ENCODE measurements at places on chromosomes 7 and 10.

DNA sequence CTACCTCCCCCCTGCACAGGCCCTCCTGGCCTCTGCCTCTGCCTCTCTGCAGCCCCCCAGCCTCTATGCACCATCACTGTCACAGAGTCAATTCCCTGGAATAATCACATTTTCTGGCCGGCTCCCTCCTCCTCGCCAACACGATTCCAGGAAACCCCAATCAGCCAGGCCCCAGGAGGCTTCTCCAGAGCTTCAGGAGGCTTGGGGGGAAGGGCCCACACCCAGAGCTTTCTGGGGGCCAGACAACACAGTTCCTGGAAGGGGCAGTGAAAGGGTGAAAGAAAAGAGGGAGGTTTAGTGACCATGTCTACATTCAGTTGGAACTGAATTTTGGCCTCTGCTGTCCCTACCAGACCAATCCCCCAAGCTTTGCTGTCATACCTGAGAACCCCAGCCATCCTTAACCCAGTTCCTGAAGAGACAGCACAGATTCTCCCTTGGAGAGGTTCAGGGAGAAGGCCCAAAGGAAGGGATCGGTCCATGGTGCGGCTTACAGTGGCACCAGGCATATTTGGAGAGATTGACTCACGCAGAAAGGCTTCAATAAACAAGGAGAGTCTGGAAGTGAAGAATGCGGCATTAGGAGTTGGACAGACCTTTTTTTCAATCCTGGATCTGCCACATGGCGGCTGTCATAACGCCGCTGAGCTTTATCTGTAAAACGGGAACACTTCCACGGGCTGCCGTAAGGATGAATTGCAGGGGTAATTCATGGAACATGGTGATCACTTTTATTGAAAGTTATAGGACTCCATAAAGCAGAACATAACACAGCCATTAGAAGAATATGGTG, 89.0 kb downstream of the NEURL1 start:
- DNase-seq, result no peak

DNA sequence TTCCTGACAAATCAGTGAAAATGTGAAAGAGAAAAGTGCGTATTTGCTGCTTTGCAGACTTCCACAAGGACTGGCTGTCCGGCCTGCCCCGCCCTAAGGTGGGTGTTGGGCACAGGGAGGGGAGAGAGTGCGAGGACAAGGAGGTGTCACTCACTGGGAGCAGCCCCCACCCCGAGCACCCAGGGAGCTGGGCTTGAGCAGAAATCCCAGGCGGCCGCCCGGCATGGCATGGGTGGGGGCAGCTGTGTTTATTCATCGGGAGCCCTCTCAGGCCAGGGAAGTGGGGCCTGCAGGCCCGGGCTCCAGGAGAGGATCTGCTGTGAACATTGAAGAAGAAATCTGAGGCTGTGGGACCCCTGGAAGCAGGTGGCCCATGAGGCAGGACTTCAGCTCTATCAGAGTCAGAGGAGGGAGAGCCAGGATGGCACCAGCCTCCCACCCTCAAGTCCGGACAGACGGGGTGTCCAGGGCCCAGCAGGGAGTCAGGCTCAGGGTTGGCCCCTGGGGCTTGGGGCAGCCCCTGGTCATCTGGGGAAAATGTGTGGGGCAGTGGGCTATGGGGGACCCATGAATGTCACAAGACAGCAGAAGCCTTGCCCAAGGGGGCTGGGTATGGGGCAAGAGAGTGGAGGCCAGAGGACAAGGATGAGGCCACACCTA, 164.4 kb upstream of the PPP2R2D start:
- DNase-seq, result no peak

DNA sequence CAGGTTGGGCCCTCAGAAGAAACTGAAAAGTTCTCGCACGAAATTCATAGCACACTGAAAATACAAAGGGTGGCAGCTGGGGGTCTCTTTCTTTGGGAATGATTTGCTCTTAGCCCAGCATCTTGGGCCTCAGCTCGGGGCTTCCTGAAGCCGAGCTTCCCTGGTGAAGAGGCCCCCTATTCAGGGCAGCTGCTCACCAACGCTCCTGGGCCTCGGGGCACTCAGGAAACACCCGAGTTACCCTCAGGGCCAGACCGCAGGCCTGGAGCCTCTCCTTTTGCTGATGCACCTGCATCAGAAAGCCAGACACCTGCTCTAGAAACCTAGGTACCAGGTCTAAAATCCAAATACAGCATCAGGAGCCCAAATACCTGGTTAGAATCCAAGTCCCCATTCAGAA, 85.5 kb downstream of the PTPRE start:
- DNase-seq, result no peak

- DNase-seq, result no peak
Observed at GRCh38 chr10:680146-680545, 9.3 kb downstream of the DIP2C start.

DNA sequence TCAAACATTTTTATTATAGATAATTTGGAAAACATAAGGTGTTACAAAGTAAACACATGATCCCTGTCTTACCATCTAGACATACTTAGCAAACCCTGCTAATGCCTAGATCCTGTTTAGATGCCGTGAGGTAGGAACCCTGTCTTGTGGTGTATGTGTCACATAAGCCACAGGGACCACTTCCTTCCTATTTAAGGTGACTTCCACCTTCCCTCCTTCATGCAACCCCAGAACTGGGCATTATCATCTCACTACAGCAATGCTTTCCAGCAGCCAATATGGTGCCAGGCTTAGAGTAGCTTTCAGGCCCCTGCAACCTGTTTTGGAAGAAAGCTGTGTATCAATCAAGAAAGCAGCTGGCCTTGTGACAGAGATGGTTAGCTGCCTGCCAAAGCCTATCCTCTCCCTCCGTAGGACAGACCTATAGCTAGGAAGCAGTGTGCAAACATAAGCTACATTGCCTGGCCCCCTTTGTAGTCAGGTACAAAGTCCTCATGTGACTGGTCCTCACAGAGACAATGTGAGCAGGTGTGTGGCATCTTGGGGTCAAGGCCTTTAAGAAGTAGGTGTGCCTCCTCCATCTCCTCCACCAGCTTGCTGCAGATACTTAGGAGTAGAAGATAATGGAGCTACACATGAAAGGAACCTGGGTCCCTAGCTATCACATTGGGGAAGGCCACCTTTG, 146.8 kb downstream of the SPAG6 start:
- no peak for DNase-seq

DNA sequence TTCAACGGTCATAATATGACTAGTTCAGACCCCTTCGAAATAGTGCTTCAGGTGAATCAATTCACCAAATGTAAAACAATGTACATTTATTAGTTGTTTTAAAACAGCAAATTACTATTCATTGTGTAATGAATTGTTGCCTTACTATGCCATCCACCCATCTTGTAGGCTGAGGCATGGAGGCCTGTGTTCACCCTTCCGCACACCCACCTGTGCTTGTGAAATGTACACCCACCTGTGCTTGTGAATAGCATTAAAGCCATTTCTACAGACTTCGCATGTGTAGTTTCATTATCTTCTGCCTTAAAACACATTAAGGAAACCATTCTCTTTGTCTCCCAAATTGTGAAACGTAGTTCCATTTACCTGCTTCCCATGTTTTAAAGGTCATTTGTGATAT, 16.8 kb downstream of the CLRN3 start:
- no peak for DNase-seq

GRCh38 chr10:87105446-87106124, 10.6 kb downstream of the SHLD2 start:
- DNase-seq, result no peak

DNA sequence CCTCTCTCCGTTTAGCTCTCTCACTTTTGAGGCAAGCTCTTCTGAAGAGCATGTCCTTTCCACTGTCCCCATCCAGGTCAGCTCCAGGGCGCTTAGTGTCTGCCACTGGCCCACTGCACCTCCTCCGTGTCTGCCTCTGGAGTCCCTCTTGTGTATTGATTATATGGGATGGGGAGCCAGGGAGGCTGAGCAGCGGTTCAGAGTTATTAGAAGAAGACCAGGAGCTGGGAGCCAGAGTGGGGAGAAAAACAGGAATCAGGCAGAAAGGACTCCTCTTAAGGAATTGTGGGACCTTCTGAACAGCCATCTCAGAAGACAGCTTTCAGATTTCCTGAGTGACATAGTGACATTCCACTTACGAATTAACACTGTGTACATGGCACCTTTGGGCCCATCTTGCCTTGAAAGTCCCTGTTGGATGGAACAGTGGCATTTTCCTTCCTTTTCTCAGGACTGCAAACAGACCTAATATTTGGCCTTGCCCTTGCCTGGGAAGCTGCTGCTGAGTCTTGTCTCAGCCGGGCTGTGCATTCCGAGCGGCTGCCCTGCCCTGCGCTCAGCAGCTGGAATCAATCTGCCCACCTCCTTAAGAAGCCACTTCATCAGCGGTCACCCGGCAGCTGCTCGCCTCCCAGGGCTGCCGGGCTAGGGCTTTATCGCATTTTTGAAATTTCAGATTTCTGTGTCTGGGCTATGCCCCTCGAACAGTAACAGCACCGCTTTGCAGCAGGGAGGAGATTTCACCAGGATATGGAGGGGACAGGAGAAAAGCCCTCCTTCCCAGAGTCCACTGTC, 81.1 kb upstream of the PRKG1 start:
- DNase-seq, result no peak

DNA sequence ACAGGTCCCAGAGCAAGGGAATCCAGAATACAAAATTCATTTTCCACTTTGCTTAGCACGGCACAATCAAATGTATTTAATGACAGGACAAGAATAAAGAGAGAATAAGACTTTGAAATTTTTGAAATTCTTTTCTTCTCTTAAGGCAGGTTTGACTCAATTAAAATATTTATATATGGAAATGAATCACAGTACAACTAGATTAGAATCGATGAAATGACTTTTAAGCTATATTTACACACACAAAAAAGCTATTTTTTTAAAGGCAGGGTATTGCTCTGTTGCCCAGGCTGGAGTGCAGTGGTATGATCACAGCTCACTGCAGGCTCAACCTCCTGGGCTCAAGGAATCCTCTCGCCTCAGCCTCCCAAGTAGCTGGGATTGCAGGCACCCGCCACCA, 265.4 kb upstream of the SLC26A5 start:
- DNase-seq, result no peak

- DNase-seq, result no peak
Observed at GRCh38 chr10:49615721-49616120, 1.9 kb downstream of the CHAT start.

DNA sequence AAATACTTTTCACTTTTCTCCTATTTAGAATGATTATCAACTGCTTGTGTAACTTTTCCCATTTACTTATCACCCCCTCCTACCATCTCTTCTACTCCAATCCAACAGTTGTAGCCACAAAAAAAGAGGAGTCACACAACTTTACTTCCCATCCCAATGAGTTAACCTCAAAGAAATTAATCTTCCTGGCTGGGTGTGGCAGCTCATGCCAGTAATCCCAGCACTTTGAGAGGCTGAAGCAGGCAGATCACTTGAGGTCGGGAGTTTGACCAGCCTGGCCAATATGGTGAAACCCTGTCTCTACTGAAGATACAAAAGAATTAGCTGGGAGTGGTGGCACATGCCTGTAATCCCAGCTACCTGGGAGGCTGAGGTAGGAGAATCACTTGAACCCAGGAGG, 19.9 kb downstream of the SYPL1 start:
- DNase-seq, result no peak

- no peak for DNase-seq
Observed at GRCh38 chr7:99127636-99128035, 16.3 kb downstream of the SMURF1 start.

- DNase-seq, result no peak
Observed at GRCh38 chr7:115210552-115210951, 288.7 kb downstream of the MDFIC start.

GRCh38 chr10:87585565-87586514, 73.8 kb upstream of the PAPSS2 start:
- DNase-seq, result no peak

DNA sequence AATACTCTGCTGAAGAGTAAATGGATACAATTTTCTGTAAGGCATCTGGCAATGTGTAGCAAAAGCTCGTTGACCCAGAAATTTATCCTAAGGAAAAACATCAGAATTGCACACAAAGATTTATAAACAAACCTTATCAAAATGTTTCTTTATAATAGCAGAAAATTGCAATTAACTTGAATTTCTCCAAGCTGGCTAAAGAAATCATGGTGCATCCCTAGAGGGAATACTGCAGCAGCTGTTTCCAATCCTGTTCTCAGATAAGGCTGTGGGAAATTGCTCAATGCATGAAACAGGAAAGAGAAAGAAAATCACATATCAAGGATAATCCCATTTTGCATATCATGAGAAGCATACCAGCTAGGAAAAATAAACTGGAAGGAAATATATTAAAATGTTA, 18.7 kb downstream of the TACR2 start:
- DNase-seq, result no peak

GRCh38 chr10:132207536-132208461, 21.1 kb downstream of the DPYSL4 start:
- no peak for DNase-seq

- no peak for DNase-seq
Observed at GRCh38 chr10:19549503-19549902, 266.7 kb upstream of the PLXDC2 start.

DNA sequence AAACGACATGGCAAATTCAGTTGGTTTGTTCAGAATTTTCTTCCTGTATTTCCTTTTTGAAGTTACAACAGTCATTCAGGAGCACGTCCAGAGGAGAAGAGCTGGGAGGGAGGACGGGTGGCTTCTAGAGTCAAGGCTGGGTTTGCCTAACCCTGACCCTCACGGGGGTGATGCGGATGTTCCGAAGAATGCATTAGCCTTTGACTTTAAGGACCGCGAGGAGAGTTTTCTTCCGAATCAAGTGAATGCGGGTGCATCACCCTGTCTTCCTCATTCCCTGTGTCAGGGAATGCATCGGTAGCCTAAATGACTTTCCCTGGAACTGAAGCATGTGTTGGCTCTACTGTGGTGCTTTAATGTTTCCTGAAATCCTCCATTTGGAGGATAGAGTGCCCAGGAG, 396.6 kb upstream of the GALNT17 start:
- no peak for DNase-seq

- no peak for DNase-seq
Observed at GRCh38 chr10:84523526-84523925, 195.1 kb downstream of the CCSER2 start.

- DNase-seq, result no peak
Observed at GRCh38 chr7:39501358-39501757, 64.8 kb upstream of the YAE1 start.

DNA sequence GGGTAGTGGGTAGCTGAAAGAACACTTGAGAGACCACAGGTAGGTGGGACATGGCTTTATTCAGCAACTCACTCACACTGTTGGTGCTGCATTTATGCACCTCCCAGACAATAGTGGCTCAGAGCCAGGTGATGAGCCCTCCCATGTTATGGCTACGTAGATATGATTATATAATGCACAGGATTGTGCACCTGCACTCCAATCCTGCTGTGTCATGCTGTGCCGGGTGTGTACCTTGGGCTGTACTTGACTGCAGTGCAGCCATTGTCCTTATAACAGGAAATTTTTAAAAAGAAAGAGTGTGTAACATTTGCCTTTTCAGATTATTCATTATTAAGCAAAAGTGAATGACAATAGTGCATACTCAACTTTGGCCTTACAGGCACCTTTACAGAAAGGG, 366.1 kb upstream of the BMPER start:
- DNase-seq, result no peak
